ENCODE measurements at places on chromosomes 1 and 21.

GRCh38 chr1:100683448-100684349, 35.8 kb upstream of the VCAM1 start:
- no peak for DNase-seq

DNA sequence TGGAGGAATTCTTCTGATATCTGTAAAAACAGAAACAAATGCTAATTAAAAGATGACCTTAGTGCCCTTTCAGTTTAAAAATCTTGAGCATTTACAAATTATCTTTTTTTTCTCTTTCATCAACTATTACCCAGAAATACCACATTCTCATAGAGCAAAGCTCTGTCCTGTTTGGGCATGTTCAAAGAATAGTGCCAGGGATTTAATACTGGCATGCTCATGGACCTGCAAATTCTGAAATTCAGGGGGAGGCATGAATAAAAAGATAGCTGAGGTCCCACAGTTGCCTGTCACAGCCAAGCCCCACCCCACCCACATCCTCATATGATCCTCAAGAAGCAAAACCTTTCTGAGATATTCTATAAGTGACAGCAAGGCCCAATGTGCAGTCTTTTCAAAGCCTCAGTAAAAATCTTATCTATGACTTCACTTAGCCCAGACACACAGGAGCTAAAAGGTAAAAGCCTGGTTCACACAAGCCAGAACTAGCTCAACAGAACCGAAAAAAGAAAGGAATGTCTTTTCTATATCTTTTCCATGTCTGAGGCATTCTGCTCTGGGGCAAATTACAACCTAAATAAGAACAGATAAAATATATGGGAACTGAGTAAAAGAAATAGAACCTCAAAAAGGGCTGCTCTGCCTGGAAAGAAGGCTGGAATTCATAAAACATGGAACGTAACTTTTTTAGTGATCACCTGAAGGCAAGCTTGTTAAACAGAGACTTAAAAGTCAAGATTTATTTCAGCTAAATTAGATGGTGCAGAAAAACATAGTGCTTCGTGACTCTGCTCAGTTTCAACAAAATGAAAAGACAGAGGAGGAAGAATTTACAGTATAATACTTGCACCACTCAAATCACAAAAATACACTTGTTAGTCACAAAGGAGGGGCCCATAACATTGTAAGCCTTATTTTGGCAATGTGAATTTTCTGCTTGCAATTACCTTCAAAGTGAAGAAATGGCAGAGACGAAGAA, 11.0 kb downstream of the WLS start:
- no peak for DNase-seq

GRCh38 chr1:213997038-213997771, 9.4 kb downstream of the PROX1 start:
- DNase-seq = no peak

DNA sequence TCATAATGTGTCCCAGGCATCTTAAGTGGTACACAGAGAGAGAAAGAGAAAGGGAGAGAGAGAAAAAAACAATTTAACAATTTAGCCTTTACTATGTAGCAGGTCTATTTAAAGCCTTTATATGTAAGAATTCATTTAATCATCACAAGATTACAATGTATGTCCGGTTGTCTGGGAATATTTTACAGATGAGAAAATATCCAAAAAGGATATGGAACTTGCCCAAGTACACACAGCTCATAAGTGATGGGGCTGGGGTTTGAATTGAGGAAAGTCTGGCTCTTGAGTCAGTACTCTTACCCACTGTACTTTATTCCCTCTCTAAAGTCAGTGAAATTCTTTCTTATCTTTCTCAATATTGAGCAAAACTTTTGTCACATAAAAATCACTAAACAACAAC, 104.6 kb downstream of the LYPLAL1 start:
- DNase-seq = no peak

- no peak for DNase-seq
These were observed 4.9 kb downstream of the PRCC start for GRCh38 chr1:156772222-156772621.

GRCh38 chr1:164720440-164721227, 161.7 kb downstream of the PBX1 start:
- DNase-seq = no peak

GRCh38 chr1:30469426-30469825, 254.0 kb downstream of the MATN1 start:
- DNase-seq = no peak

DNA sequence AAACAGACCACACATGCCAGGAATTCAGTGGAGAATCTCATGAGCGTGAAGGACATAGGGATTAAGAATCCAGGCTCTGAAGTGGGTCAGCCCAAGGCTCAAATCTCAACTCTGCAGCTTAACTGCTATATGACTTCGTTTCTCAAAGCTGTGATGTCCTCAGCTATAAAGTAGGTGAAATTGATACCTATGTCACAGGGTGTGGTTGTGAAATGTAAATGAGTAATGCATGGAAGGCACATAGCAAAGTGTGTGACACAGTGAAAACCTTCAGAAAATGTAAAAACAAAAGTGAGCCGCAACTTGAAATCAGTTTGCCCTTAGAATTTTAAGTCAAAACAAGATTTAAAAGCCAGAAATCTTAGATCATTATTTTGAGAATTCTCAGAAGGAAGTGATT, 145.7 kb upstream of the PRMT6 start:
- DNase-seq = no peak

DNA sequence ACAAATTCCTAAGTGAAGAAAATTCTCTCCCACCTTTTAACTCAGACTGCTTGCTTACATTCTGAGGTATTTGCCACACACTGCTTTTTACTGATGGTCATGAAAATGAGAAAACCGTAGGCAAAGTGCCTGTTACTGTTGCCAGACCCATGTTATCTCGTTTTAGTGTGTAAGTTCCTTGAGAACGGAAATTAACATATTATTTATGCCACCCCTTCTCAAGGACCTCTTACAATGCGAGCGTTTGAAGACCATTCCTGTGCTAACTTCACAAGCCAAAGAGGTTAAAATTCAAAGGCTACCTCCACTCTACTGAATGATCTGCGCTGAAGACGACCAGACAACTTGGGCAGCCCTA, 509 bp downstream of the NVL start:
- no peak for DNase-seq

GRCh38 chr21:41823166-41823565, 56.0 kb downstream of the PRDM15 start:
- DNase-seq = no peak

DNA sequence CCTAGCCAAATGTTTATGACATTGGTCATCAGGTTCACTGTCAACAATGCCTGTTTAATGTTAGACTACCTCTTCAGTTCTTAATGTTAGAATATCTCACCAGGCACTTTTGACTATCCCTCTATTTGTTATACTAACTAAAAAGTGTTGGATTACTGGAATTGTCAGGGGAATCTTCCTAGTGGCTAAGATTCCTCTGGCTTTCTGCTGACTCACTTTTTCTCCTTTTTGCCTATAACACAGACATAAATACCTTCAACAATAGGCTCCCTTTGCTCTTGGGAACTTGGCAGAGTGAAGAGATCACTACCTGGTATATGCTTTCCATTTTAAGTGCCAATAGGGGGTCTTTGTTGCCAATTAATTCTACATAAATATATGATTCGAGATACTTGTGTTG, 68.5 kb downstream of the TMEM200B start:
- DNase-seq = no peak

GRCh38 chr1:3657096-3657475, 4.8 kb downstream of the TP73 start:
- no peak for DNase-seq

GRCh38 chr1:119651641-119652040, 3.6 kb upstream of the ZNF697 start:
- no peak for DNase-seq

GRCh38 chr1:231763456-231763855, 136.9 kb downstream of the DISC1 start:
- no peak for DNase-seq

DNA sequence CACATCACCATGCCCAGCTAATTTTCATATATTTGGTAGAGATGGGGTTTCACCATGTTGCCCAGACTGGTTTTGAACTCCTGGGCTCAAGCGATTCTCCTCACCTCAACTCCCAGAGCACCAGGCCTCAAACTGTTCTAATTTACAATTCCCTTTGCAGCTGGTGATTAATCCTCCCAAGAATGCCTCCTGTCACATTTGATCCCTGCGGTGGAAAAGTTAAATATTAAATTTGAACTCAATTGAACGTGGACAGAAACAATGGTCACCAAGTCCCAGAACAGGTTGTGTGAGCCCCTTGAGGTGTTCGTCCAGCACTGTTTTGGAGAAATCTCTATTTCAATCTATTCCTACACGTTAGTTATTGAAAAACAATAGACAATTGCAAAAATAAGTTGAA, 2.0 kb upstream of the ANKRD35 start:
- no peak for DNase-seq

DNA sequence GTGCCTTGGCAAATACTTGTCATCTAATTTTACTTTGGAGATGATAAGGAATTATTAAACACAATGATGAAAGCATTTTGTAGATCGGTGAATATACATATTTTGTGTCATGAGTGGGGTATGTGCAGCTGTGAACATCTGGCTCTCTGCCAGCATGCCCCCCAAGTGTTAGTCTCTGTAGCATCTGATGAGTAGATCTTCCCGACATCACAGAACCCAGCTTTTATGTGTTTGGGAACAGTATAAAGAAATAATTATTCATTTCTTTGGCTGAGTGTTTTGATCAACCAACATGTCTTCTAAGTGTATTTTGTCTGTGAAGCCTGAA, 4.5 kb upstream of the CTNNBIP1 start:
- DNase-seq = no peak

GRCh38 chr1:39637361-39637760, 2.1 kb downstream of the HEYL start:
- no peak for DNase-seq

- no peak for DNase-seq
These were observed 331.9 kb downstream of the TGFB2 start for GRCh38 chr1:218677026-218677425.

- DNase-seq = no peak
These were observed 329.4 kb upstream of the CHRM3 start for GRCh38 chr1:239056940-239057339.

- DNase-seq = no peak
These were observed 4.6 kb downstream of the ARHGEF2 start for GRCh38 chr1:155973723-155974122.

GRCh38 chr1:96955307-96956012, 233.9 kb downstream of the PTBP2 start:
- DNase-seq = no peak

DNA sequence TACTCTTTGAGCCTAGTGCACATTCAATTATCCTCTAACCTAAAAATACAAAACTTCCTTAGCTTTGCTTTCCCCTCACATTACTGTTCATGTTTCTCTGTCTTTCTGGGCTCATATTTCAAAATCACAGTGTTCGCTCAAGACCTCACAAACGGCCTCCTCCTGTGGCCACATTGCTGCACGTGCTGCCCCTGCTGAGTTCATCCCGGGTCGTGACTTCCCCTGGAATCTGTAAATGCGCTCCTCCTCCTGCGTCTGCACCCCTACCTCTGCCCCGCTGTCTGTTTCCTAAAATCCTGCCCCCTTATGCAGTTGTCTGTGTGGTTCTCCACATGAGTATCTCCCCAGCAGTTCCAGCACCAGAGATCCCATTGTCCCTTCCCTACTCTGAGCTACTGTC, 45.5 kb upstream of the RAVER2 start:
- DNase-seq = no peak

DNA sequence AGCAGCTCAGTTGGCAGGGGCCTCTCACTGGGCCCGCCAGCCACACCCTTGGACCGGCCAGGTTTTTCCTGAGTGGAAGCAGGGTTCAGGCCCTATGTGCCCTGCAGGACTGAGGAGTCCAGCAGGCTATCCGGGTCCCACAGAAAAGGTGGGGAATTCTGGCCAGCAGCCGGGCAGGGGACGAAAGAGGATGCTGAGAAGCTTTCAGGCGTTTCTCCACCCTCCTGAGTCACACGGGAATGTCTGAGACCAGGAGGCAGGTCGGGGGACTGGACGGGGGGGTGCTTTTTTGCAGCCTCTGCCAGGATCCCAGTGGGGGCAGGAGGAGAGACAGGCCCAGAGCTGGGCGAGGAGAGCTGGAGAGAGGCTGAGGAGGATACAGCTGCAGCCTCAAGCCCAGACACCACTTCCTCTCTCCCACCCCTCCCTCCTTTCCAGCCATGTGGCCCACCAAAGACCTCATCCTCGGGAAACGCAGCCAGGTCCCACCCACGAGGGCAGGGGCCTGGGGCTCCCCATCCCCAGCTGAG, 105.4 kb downstream of the SPSB1 start:
- DNase-seq = no peak

DNA sequence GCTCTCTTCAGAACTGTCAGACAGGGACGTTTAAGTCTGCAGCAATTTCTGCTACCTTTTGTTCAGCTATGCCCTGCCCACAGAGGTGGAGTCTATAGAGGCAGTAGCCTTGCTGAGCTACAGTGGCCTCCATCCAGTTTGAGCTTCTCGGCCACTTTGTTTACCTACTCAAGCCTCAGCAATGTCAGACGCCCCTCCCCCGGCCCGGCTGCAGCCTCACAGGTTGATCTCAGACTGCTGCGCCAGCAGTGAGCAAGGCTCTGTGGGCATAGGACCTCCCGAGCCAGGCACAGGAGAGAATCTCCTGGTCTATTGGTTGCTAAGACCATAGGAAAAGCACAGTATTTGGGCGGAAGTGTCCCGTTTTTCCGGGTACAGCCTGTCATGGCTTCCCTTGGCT, 89.9 kb upstream of the PDC start:
- DNase-seq = no peak

DNA sequence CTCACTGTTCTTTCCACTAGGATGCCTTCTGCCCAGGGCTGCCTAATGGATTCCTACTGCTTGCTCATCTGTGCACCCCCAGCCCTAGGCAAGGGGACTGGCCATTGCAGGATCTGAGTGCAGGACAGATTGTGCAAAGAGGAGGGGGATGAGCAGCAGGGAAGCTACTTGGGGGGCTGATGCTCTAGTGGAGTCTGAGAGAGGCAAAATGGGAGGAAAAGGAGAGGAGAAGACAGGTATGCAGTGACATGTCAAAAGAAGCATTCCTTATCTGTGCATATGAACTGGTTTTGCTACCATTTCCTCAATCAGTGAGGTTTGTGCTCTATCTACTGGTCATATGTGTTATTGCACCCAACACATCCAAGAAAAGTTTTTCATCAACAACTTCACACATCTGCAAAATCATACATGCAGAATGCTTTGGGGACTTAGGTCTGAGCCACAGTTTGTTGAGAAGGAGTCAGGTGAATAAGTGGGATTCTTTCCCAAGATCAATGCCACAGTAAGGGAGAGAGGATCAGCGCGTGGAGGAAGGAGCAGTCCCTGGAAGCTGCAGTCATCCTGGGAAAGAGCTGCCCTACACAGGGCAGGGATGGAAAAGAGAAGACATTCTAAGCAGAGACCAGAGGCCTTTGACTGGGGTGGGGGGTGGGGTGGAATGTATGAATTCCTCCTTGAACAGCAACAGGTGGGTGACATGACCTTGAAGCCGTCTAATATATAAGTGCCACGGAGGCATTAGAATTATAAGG, 14.4 kb downstream of the SLC5A9 start:
- DNase-seq = no peak

DNA sequence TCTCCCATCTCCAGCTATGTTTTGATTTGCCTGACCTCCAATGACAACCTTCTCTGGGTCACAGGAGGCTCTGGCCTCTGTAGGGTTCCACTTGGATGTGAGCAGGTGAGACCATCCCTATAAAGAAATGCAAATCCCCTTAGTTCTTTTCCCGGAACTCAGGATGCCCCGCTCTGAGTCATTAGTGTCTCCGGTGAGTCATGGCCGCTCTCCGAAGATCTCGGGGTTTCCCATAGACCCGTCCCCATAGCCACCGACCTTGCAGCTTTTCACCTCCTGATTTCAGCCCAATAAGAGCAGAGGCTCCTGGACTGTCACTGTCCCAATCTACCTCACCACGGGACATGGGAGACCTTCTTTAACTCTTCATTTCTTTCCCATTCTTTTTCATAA, 98.2 kb downstream of the PGBD5 start:
- DNase-seq = no peak

All from NCI-H1092 (cell line).